ENCODE measurements at places on chromosomes 6 and 20.
A peak's percentile ranks its signal among the peaks of the same experiment; 100 is the strongest.

GRCh38 chr6:134714113-134714512 is 235.8 kb downstream of the ALDH8A1 start:
- DNase-seq = no peak

DNA sequence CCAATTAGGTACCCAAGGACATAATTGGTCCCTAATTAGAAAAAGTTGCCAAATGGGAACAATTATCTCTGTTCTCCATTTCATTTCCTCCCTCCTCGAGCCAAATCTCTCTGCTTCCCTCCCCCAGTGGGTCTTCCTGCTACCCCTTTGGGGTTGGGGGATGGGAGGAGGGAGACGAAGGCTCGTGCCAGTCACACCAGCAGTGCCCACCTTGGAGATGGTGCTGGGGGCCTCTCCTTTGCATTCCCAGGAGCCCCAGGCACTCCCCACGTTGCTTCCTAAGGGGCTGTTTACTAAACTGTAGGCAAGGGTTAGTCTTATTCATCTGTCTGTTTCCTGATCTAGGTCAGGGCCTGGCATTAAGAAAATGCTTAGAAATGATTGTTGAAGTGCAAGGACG is 33.1 kb downstream of the MDFI start:
- DNase-seq = no peak

GRCh38 chr20:4550740-4551139 is 171.0 kb upstream of the PRND start:
- DNase-seq = no peak

DNA sequence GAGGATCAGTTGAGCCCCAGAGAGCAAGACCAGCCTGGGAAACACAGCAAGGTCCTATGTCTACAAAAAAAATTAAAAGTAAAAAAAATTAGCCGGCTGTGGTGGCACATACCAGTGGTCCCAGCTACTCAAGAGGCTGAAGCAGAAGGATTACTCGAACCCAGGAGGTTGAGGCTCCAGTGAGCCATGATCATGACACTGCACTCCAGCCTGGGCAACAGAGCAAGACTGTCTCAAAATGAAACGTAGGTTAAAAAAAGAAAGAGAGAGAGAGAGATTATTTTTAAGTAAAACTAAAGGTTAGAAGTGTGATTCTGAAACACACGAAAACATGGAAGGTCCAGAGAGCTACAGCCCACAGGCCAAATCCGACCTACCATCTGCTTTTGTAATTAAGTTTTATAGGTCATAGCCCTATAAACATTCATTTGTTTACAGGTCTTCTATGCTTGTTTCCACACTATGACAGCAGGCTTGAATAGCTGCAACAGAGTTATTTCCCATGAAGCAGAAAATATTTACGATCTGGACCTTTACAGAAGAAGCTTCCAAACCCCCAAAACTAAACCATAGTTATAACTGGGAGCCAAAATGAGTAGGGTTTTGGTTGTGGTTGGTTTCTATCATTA is 279.7 kb downstream of the GMDS start:
- no peak for DNase-seq

DNA sequence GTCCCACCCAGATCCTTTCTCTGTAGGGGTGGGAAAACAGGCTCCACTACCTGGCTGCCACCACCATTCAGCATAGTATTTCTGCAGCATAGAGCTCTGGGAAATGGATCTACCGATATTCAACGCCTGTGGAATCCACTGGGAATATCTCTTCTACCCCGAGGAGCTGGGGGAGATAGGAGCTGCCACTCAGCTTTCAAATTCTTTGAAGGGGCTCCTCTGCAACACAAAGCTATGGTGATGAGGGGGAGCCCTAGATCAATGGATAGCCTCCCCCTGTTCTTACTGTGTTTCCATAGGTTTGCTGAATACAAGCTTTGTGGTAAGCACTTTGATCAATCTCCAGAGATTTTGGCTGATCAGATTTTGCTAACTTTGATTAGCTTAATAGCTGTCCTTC is 12.9 kb downstream of the FAM50B start:
- DNase-seq = no peak

DNA sequence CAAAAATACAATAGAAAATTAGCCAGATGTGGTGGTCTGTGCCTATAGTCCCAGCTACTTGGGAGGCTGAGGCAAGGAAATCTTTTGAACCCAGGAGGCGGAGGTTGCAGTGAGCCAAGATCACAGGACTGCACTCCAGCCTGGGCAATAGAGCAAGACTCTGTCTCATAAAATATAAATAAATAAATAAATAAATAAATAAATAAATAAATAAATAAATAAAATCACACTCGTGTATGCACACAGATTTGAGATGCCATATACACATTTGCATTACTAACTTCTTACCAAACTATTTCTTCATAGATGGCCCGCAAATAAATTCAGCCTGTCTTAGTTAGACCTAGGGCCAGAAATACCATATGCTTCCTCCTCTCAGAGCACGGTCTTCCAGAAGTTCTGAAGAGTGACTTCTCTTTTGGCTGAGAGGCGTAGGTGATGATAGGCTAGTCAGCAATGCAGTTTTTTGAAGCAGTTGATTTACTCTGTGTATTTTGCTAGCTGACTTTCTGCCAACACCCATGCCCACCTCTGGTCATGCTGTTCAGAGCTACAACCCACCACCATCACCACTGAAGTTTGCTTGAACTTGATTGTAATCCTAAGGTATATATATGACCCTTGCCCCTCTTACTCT is 150.1 kb downstream of the SASH1 start:
- DNase-seq = peak; percentile 32

DNA sequence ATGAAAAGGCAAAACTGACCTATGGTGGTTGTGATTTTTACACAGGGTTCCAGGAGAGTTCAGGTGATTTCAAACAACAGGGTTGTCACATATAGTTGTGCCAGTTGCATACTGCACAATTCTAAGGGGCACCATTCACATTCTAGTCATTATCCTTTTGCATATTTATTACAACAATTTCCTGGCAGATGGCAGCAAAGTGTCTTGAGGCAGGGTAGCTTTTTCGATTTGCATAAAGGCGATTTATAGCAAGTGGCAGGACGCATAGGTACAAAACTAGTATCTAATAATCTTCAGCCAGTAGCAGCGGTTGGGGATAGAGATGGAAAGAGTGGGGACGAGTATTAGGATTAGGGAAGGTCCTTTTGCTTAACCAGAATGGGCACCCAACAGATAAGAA is 46.5 kb upstream of the TRAF3IP2 start:
- DNase-seq = no peak

DNA sequence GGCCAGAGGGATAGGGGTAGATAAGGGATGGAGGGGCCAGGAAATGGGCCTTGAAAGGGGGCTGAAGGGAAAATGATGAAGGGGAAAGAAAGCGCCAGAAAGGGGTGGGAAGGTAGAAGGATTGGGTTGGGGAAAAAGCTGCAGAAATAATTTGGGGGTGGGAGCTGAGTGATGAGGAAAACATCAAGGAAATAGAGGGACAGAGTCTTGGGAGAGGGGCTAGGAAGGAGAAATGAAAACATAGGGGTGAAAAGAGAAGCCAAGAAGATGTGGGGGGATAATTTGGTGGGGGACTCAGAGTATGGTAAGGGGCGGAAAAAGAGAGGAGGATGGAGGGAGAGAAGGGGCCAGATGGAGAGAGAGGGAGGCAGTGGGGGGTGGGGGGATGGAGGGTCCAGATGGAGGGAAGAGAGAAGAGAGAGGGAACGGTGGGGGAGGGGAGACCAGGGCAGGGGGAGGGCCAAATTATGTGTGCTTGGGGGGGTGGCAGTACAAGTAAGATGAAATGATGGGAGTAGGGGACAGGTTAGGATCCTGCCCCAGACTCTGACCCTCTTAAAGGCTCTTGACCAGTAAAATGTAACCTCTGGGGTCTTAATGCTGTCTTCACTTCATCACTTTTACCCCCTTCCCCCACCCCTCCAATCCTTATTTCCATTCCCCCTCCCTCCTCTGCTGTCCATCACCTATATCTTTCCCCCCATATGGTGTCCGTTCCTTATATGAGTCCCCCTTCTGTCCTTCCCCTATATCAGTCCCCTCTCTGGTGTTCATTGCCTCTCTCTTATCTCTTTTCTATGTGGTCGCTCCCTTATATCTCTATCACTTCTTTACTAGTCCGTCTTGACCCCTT is 852 bp downstream of the SYNGAP1 start:
- DNase-seq = no peak

DNA sequence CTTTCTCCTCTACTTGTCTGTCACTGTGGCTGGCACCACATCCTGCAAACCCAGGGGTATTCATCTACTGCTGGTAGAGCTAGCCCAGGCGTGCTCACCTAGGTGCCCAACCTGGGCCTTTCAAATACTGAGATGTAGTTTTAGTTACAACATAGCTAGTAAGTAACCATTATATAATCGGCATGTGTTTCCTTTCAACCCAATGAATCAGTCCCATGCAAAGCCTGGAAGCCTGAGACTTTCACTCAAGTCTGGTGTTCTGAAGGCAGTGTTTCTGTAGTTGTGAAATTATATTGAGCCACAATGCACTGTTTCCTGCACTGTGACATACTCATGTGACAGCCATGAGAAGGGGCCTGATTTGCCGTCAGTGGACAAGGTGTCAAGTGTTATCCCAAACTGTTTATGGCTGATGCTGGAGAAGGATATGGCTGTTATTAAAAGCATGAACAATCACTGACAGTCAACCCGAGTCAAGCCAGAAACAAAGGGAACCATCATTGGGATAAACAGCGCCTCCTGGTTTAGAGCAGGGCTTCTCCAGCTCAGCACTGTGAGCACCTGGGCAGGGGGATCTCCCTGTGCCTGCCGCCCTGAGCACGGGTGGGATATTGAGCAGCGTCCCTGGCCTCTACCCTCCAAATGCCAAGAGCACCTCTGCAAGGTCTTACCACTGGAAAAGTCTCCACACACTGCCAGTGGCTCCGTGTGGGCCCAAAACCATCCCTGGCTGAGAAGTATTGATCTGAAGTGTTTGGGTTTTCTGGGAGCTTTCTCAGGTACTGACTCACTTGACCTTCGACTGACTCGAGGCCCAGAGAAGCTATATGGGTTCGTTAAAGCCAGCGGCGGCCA is 1.6 kb downstream of the PSMA7 start:
- no peak for DNase-seq
